ENCODE measurements at places on chromosomes 2 and 18. TPM values are rescaled to one million over a fixed set of nuclear protein-coding genes. Genes with fewer than 3 reads are reported as not detected.

DAW1 gene
- total RNA-seq, result not detected

RAMP1 gene
- 5.3 TPM for total RNA-seq

MYL1 gene
- total RNA-seq, result not detected

C1GALT1C1L gene
- not detected for total RNA-seq

RAB27B gene
- total RNA-seq, result 30.5 TPM

CXCR4 gene
- total RNA-seq, result 6.5 TPM

COLEC12 gene
- total RNA-seq, result 6.5 TPM

Measured in esophagus squamous epithelium (tissue), 5 donors.